ENCODE measurements at places on chromosomes 16 and 17. TPM values are rescaled to one million over a fixed set of nuclear protein-coding genes. Genes with fewer than 3 reads are reported as not detected.

DNA sequence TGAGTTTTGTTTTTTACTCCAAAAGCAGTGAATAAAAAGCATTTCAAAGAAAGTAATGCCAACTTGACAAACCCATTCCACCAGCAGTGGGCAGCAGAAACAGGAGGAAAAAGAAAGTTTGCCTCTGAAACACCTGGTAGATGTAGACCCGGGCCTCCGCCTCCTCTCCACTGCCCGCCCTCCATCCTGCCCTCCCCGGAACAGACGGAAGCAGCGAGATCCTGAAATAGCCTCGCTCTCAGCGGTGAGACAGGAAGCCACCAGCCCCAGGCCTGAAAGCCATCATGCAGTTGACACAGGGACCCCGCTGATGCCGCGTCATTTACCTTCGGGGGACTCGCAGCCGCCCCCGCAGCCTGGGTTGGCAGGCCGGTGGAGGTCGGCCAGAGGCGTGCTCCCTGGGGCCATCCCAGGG is 67.8 kb downstream of the C16orf78 start:
- DNase-seq, result peak; percentile 49

GRCh38 chr17:67517325-67517724 is 140.2 kb downstream of the PITPNC1 start:
- no peak for DNase-seq

Gene MT1H
- total RNA-seq, result 0.71 TPM

DNA sequence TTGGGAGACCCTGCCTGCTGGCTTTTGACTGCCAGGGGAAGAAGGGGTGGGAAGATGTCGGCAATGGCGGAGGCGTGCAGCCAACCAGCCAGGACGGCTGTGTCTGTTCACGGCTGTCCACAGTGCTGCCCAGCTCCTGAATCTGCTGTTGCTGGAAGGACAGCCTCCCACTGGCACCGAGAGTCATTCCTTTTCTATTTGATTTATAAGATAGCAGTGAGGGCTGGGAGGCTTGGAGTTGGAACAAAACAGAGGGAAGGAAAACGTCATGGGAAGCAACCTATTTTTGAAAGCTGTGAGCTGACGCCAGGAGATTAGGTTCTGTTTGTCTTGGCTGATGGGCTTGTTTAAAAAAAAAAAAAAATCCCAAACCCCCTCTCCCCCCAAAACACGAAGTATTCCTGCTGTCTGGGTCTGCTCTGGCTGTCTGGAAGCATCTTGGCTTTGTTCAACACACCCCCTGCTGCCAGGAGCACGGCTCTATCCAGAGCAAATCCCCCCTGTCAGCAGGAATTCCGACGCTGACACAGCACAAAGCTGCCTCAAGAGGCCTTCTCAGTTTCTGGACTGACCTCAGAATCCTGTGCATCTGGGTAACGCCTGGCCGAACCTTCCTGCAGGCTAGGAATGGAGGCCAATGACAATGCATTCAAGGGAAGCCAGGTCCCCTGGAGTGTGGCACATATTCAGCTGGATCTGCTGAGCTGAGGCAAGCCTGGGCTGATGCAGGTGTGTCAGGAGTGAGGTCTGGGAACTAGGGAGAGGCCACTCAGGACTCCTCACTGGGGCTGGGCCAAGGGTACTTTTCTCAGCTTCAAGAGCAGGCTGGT is 41.0 kb upstream of the SREBF1 start:
- no peak for DNase-seq

DNA sequence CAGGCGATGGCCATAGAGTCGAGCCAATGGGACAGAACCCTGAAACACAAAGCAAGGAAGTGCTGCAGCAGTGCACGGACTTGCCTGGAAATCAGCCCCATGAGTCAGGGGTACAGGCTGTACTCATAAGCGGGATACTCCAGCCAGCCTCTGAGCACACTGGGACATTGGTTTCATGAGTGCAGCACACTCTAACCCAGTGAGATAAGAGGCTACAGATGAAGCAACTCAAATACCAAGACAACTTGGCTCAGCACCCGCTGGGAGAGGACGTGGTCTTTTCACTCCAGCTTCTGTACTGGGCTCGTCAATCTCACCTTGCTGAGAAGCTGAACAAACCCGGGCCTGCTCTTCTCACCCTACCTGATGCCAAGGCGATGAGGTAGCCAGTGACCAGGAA is 98.2 kb downstream of the AXIN2 start:
- DNase-seq, result no peak

GRCh38 chr17:5209396-5209795 is 17.7 kb upstream of the ZNF594 start:
- DNase-seq, result no peak

DNA sequence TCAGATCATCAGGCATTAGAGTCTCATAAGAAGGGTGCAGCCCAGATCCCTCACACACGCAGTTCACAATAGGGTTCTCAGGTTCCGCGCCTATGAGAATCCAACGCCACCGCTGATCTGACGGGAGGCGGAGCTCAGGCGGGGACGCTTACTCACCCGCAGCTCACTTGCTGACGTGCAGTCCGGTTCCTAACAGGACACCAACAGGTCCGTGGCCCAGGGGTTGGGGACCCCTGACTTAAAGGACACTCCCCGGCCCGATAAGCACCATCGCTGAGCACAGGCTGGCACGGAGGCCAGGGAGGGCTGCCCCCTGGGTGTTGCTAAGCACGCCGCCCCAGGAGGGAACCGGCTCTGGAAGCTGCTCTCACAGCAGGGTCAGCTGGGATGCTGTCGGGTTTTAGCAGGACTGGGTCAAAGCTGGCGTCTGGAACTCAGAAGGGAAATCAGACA is 30.1 kb upstream of the BAHCC1 start:
- no peak for DNase-seq

DNA sequence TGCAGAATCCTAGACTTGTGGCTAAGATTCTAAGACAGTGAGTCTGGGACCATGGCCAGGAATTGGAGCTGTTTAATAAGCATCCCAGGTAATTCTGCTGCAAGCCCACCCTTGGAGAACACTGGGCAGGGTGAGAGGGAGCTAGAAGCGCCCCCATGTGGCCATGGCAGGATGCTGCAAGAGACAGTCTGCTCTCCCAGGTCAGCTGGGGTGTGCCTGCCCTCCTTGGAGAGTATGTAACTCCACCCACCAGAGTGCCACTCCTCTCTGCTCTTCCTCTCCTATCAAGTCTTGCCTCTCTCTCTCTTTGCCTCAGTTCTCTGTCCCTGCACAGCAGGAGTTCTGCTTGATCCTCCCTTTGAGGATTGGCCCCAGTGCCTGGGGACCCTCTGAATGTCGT is 14.9 kb downstream of the RCVRN start:
- no peak for DNase-seq

DNA sequence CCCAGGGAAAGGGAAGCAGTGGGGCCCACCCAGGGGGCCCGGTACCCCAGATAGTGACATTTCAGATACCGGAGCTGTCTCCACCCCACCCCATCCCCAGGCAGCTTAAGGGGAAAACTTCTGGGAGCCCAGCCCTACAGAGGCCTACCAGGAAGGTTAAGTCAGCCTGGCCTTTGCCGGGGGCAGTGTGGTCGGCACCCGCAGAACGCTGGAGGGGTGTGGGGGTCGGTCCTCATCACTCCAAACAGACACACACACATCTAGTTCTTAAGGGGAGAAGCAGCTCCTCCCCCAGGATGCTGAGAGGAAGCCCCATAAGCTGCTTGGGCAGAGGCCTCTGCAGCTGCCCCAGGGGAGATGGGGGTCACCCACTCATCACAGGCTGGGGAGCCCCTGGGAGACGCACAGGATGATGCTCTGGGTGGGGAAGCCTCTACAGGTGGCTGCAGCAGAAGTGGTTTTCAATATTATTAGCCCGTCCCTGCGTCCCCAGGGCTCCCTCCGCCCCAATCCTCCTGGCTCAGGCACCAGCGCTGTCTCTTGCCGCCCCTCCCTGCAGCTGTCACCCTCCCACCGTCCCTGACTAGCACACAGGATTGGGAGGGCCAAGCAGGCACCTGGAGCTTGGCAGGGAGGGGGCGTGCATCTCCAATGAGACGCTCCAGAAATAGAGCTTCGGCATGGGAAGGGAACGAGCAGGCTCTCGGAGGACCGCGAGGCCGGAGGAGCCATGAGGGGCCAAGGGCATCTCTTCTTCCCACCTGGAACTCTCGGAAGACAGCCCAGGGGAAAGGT is 1.4 kb upstream of the ABR start:
- no peak for DNase-seq

DNA sequence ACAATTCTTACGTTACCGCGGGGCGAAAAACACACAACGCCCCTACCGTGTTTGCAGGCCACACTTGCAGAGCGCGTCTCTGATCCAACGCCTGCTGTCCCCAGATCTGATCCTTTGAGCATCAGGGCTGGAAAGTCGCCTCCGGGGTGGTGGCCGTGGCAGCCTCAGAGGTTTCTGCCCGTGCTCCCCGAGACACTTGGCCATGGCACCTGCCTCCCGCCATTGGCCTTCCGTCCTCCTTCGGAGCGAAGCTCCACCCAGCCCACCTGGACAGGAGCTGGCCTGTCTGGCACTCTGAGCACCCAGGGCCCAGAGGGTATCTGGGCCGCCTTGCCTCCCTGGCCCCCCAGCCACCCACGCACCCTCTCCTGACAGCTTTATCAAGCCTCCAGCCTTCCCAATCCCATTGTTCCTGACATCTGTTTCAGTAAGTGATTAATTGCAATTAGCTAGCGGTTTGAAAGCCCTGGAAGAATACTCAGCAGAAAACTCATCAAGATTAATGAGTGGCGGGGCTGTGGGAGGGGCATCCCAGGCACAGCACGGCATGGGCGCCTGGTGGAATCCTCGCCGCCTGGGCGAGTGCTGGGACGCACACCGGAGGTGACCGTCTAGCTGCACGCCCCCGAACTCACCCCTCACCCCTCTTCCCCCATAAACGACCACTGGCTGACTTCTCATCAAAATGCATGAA is 181.5 kb upstream of the GSE1 start:
- no peak for DNase-seq

Gene P2RX1
- 0.52 TPM for total RNA-seq

Gene TRIM37
- total RNA-seq, result 26.2 TPM

- DNase-seq, result no peak
Measured at GRCh38 chr17:52159246-52160135, 977 bp upstream of the CA10 start.

Gene MATCAP1
- total RNA-seq, result 15.5 TPM

Gene RHBDL3
- total RNA-seq, result 0.16 TPM

- no peak for DNase-seq
Measured at GRCh38 chr17:41959336-41960095, 7.1 kb upstream of the CNP start.

Measured in activated T-cell treated with anti-CD3 and anti-CD28 coated beads, Interleukin-2, amount 50 U/mL, for 4 hours (primary cell).